Stimulated activated naive CD4-positive, alpha-beta T cell treated with Interleukin-2 at 50 U/mL for 16 hours (primary cell): ENCODE measurements at places on chromosomes 2 and 18.

DNA sequence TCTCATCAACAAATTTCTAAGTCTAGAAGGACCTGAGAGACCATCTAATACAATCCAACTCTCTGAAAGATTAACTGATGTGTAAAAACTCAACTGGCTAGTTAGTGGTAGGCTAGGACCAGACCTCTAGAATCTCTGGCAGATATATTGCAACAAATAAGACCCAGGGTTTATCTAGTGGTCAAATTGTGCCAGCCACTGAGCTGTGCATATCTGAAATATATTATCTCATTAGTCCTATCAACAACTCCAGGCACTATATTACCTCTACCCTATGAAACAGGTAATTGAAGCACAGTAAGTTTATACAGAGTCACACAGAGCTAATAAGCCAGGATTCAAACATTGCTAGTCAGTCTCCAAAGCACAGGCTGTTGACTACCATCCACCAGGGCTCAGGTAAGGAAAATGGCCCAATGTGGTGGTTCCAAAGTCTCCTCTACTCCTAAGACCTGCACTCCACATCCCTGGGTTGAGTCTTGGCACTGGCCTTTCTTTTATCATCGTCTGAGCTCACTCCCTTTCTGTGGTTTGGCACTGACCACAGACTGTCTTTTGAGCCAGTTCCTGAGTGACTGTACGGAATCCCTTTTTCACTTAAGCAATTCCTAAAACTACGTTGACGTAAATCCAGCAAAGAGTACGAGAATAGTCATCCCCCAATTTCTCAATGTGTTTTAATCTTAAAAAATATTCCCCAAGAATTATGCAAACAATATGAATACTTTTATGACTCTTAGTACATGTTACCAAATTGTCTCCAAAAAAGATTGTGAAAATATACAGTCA is 11.9 kb upstream of the PID1 start:
- DNase-seq, result no peak

DNA sequence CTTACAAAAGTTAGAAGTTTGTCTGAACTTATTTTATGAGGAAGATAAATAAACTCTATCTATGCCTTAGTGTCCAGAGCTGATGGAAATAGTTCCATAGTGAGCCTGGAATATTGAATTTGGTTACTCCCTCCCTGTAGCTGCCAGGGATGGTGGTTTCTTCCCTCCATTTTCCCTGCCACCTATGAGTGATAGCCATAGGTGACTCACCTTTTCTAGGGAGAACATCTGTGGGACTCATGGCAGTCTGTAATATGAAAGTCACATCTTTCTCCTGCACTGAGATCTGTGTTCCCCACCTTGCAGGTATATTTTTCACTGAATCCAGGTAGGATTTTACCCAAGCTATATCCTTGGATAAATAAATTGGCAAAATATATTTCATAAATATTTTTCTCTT is 148.8 kb downstream of the TPGS2 start:
- no peak for DNase-seq

DNA sequence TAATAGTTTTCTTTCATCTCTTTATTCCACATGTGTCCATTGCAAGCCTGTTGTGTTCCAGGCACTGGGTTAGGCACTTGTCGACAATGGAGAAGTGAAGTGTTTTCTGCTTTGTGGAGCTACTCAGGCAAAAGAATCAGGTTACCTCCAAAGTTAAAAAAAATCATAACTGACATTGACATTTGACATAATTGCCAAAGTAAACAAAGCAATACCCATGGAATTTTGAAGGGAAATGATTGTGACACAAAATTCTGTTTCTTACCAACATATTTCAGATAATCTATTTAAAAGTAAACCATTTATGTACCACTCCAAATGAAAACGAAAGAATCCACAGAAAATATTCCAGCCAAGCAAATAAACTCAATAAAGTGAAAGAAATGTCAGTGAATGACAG is 6.4 kb upstream of the TGFA start:
- DNase-seq, result no peak

GRCh38 chr18:72075040-72075439 is 469.1 kb downstream of the CBLN2 start:
- DNase-seq, result no peak

GRCh38 chr2:7788736-7789135 is 871.5 kb downstream of the RNF144A start:
- DNase-seq, result no peak

- no peak for DNase-seq
Observed at GRCh38 chr2:144479659-144480058, 40.3 kb downstream of the ZEB2 start.

DNA sequence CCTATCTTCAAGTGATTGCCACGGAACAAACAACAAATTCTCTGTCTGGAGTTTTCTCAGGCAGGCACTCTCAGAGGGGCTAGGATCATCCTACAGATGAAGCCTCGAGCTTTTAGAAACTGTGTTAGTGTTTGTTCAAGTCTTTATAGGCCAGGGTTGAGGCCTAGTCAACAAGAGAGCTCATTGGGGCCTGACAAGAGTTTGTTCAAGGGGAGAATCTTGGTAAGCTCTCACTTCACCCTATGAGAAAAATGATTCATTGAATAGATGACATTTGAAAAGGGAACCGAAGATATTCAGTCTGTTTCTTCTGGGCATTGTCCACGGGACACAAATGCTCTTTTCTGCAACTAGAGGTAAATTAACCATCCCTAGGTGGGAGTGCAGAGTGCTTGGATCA is 476.9 kb downstream of the PTPRM start:
- no peak for DNase-seq
